PC-3 (cell line): ENCODE measurements at places on chromosomes 4 and X. TPM values are rescaled to one million over a fixed set of nuclear protein-coding genes. Genes with fewer than 3 reads are reported as not detected.
A peak's percentile ranks its signal among the peaks of the same experiment; 100 is the strongest.

Gene PALLD
- total RNA-seq: 26.7 and 33.5 TPM in 2 replicates

Gene FAM199X
- total RNA-seq: 25.9 and 26.0 TPM in 2 replicates

Gene MTTP
- 0.33 TPM in 1 of 2 replicates, not detected in the other for total RNA-seq

Gene CT83
- total RNA-seq: not detected in 2 replicates

Gene FGF5
- 0.75 and 2.6 TPM in 2 replicates for total RNA-seq

Gene KLKB1
- total RNA-seq: not detected in 2 replicates

Gene STS
- 3.1 and 3.3 TPM in 2 replicates for total RNA-seq

Gene FRMD7
- 0.04 TPM in 1 of 2 replicates, not detected in the other for total RNA-seq

DNA sequence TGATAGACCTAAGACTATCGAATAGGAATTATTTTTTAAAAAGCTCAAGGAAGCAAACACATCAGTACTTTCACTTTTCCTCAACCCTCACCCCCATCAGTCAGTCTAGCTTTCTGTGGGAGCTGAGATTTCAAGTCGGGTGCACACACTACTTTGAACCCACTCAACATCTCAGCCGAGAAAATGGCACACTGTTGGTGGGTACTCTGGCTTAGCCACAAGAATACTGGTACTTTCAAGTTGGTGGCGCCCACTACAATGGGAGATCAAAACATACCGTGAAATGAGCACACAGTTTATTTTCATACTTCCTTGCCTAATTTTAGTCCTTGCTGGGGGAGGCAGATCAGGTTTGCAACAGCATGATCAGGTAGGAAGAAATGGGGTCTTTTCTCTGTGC is 10.2 kb downstream of the CD40LG start:
- no peak overlapping the region for H3K27ac ChIP-seq
- H3K4me3 ChIP-seq: no peak overlapping the region
- no peak for DNase-seq
- no peaks in the 10 kb centered on the region for H3K36me3 ChIP-seq

DNA sequence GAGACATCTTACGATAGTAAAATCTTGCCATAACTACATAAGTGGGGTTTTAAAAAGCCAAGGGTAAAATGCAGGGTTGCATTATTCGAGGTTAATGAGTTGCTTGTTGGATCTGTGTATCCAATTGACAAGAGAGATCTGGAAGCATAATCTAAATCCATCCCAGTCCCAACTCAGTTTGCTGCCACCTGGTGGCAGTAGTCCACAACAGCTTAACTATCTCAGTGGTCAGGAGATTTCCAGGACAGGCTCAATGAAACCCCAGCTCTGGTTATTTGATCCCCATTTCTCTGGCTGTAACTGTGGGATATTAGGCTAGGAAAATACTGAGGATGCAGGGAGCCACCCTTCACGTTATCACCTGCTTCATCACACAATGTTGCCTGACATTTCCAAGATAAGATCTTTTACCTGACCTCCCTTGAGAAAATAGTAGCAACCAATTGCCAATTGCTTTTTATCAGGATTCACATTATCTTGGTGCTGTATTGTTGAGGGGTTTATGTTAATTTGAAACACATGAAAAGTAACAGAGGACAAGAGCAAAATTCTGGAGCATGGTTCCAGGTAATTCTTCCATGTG is 88.2 kb upstream of the TNIP3 start:
- H3K27ac ChIP-seq: no peak overlapping the region
- peak; percentile 75 for DNase-seq
- no peaks in the 10 kb centered on the region for H3K4me1 ChIP-seq
- H3K36me3 ChIP-seq: no peaks in the 10 kb centered on the region

DNA sequence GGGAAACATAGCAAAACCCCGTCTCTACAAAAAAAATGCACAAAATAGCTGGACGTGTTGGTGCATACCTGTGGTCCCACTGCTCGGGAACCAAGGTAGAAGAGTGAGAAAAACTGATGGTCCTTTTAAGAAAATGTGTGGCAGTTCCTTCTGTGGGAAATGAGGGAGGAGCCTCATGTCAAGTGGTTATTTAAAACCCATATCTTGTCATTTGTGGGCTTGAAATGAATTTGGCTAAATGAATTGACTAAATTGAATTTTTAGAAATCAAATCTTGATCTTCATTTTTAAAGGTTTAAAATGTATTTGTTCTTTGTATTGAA is 16.2 kb upstream of the LAMP2 start:
- no peak for DNase-seq
- H3K36me3 ChIP-seq: no peaks in the 10 kb centered on the region
- H3K4me1 ChIP-seq: peaks cover 9% of the 10 kb centered on the region; the same call in 1 of the 2 replicates

DNA sequence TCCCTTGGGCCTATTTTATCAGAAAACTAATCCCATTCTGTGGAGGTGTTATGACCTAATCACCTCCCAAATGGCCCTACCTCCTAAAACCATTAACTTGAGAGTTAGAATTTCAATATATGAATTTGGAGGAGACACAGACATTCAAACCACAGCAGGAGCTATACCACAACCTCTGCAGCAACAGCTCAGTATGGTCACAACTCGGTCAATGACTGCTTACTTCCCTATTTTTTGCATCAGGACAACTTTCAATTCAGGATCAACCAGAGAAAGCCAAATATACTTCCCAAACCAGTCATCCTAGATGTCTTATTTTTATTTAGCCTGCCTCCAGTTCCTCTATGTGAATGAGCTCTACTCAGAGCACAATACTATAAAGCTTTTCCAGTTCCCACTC is 11.3 kb upstream of the SMARCA5 start:
- no peak overlapping the region for H3K4me3 ChIP-seq
- H3K36me3 ChIP-seq: no peaks in the 10 kb centered on the region
- no peaks in the 10 kb centered on the region for H3K4me1 ChIP-seq

GRCh38 chr4:37760840-37761239 is 65.6 kb upstream of the PGM2 start:
- H3K27ac ChIP-seq: no peak overlapping the region
- no peaks in the 10 kb centered on the region for H3K27me3 ChIP-seq
- H3K4me1 ChIP-seq: no peaks in the 10 kb centered on the region
- DNase-seq: no peak
- H3K36me3 ChIP-seq: no peaks in the 10 kb centered on the region
- no peak overlapping the region for H3K4me3 ChIP-seq

DNA sequence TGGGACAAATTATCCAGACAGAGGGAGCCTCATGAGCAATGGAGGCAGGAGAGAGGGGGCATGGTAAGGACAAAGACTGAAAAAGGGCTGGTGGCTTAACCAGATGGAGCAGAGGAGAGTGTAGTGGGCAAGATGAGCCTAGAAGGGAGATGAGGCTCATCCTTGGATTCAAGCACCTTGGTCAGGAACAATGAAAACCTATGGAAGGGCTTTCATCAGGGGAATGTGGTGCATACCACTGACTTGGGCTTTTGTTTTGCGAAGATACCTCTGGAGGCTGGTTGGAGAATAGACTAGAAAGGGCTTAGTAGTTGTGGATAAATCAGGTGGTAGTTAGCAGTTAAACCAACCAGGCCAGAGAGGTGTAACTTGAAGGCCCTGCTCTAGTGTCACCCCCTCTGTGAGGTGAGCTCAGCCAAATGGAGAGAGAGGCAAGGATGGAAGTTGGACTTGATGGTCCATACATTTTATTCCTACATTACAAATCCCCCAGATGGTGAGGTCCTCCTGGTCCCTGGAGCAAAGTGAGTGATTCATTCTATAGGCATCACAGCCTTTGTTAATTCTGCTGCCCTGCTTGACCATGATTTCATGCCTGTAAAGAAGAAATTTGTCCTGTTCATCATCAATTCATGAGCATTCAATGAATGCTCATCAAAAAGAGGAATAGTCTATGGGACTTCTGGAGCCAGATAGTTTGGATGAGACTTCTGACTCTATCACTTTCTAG is 264.8 kb upstream of the IGFBP7 start:
- H3K27ac ChIP-seq: no peak overlapping the region
- peaks cover 9% of the 10 kb centered on the region; the same call in 1 of the 2 replicates for H3K4me1 ChIP-seq
- H3K4me3 ChIP-seq: no peak overlapping the region
- no peaks in the 10 kb centered on the region for H3K36me3 ChIP-seq
- no peaks in the 10 kb centered on the region for H3K27me3 ChIP-seq

GRCh38 chrX:23304881-23305280 is 29.8 kb upstream of the PTCHD1 start:
- no peaks in the 10 kb centered on the region for H3K4me1 ChIP-seq
- H3K36me3 ChIP-seq: no peaks in the 10 kb centered on the region
- H3K27me3 ChIP-seq: peaks cover 10% of the 10 kb centered on the region; the same call in 1 of the 2 replicates

- no peaks in the 10 kb centered on the region for H3K36me3 ChIP-seq
- no peaks in the 10 kb centered on the region for H3K4me1 ChIP-seq
Measured at GRCh38 chr4:10877076-10877475, 192.5 kb upstream of the CLNK start.

- peaks cover 31% of the 10 kb centered on the region for H3K4me1 ChIP-seq
- no peaks in the 10 kb centered on the region for H3K27me3 ChIP-seq
- H3K27ac ChIP-seq: no peak overlapping the region
- peak; percentile 47 for DNase-seq
- H3K36me3 ChIP-seq: no peaks in the 10 kb centered on the region
Measured at GRCh38 chr4:66629927-66630326, 915.4 kb downstream of the CENPC start.

DNA sequence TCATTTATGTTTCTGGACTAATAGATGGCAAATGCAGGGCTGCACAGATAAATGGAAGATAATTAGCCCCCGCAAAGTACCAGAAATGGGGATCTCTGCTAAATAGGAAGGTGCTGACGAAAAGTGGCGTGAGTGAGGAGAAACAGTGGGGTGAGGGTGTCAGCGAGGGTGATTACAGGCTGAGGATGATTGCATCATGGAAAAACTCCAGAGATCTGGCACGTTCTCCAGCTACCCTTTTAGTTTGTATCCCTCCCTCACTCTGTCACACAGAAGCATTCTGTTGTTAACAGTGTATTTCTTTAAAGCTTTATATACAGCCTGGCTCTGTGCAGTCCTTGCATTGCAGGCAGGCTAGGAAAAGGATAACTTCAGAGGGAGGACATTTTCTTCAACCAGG is 309.6 kb upstream of the DDX53 start:
- no peak overlapping the region for H3K27ac ChIP-seq
- H3K36me3 ChIP-seq: no peaks in the 10 kb centered on the region
- DNase-seq: no peak
- peaks cover 6% of the 10 kb centered on the region; the same call in 1 of the 2 replicates for H3K4me1 ChIP-seq
- no peaks in the 10 kb centered on the region for H3K27me3 ChIP-seq

DNA sequence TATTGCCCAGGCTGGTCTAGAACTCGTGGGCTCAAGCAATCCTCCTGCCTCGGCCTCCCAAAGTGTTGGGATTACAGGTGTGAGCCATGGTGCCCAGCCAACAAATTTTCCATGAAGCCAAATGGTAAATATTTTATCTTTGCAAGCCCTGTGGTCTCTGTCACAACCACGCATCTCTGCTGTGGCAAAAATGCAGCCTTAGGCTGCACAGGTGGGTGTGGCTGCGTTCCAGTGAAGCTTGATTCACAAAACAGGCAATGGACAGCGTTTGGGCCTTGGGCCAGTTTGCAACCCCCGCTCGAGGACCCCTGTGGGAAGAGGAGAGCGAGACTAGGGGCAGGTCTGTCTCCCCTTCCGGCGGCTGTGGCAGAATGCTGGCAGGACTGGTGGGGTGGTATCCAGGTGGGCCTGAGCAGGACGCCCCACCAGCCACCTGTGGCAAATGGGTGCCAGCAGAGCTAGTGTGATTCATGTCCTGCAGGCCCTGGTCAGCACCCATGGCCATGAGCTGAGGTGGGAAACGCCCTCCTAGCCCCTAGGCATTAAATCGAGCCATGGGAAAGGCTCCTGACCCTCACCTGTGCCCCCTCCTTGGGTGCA is 19.7 kb downstream of the HTRA3 start:
- no peak for DNase-seq
- no peaks in the 10 kb centered on the region for H3K27me3 ChIP-seq
- no peaks in the 10 kb centered on the region for H3K36me3 ChIP-seq

- H3K27ac ChIP-seq: no peak overlapping the region
- H3K4me1 ChIP-seq: no peaks in the 10 kb centered on the region
- H3K27me3 ChIP-seq: no peaks in the 10 kb centered on the region
- no peak overlapping the region for H3K4me3 ChIP-seq
Measured at GRCh38 chrX:18855919-18856644, 127.8 kb downstream of the PHKA2 start.

DNA sequence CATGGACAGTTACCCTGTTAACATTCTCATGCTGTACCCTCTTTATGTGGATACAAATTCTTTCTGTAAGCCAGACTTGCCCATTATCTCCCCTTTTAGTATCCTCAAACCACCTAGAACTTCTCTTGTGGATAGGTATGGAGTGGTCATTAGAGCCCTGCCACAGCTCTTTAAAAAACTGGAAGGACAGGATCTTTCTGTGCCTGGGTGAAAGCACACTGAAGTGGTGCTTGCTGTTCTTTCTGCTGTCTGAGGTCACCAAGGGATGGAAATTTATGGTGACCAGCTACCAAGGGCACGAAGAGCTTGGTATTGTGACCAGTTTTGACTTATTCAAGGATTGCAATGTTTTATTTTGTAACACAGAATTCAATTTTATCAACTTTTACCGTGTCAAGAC is 344.2 kb downstream of the CBLL2 start:
- H3K27ac ChIP-seq: no peak overlapping the region
- no peaks in the 10 kb centered on the region for H3K36me3 ChIP-seq
- H3K4me1 ChIP-seq: no peaks in the 10 kb centered on the region
- H3K27me3 ChIP-seq: no peaks in the 10 kb centered on the region

DNA sequence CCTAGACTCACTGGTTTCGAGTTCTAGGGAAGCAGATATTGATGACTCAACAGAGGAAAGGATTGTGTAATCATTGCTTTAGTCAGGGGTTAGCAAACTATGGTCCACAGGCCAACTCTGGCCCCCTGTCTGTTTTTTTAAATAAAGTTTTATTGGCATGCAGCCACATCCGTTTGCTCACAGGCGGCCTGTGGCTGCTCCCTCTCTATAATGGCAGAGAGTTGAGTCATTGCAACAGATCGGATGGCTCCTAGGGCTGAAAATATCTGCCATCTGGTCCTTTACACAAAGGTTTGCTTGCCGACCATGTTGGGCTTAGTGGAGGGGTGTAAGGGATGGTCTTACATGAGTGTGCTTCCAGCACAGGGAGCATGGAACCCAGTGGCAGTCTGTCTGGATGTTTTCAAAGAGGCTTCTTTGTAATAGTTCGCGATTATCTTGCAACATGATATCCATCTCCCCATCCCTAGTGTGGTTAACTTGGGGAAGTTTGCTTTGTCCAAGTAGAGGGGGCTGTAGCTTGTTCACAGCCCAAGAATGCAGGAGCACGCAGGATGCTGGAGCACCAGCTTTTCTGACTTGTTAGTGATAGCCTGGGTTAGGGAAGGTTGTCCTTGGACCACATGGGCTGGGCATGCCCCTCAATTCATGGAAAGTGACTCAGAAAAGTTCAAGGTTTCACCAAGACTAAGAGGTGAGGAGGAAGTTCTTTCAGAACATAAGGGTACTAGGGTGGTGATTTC is 59.3 kb upstream of the CLDN34 start:
- no peaks in the 10 kb centered on the region for H3K27me3 ChIP-seq
- peak overlapping the region; percentile 98 for H3K27ac ChIP-seq
- H3K4me1 ChIP-seq: peaks cover 83% of the 10 kb centered on the region
- no peaks in the 10 kb centered on the region for H3K36me3 ChIP-seq
- peak; percentile 94 for DNase-seq

DNA sequence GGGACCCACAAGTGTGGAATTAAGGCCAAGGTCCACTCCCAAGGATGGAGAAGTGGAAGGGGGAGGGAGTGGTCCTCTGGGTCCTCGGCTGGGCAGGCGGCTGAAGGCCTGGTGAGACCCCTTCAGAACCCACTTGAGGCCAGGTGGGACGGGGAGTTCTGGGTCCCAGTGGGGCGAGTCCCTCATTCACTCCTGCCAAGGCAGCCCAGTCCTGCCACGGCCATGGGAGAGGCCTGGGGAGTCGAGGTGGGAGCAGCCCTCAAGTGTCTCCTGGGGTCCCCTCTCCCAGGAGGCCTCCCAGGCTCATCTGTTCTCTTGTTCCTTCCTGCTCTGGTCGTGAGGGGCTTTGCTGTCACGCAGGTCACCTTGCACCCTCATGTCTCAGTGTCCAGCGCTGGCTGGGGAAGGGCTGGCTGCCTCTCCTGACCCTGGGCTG is 6.1 kb upstream of the SH3BP2 start:
- no peaks in the 10 kb centered on the region for H3K27me3 ChIP-seq
- no peak overlapping the region for H3K4me3 ChIP-seq
- DNase-seq: no peak
- H3K27ac ChIP-seq: no peak overlapping the region
- H3K4me1 ChIP-seq: no peaks in the 10 kb centered on the region
